ENCODE measurements at places on chromosomes 7 and 10. TPM values are rescaled to one million over a fixed set of nuclear protein-coding genes. Genes with fewer than 3 reads are reported as not detected.

Gene FIGNL1
- 36.1 TPM for total RNA-seq

Gene EGFR
- total RNA-seq: 75.5 TPM

Gene UCN3
- total RNA-seq: not detected

Gene INHBA
- total RNA-seq: 18.2 TPM

Gene GPR15LG
- not detected for total RNA-seq

Gene CYP3A7
- 0.55 TPM for total RNA-seq

Gene SUN1
- 232 TPM for total RNA-seq

Gene MUC3A
- under 0.01 TPM for total RNA-seq

Gene GIMAP8
- under 0.01 TPM for total RNA-seq

Gene ODAD2
- 3.5 TPM for total RNA-seq

Gene NOS3
- 3.3 TPM for total RNA-seq

Gene FKBP9
- 215 TPM for total RNA-seq

Gene CFAP69
- 4.4 TPM for total RNA-seq

Gene GRID2IP
- not detected for total RNA-seq

Gene CD36
- 2.6 TPM for total RNA-seq

Gene PDSS1
- total RNA-seq: 10.5 TPM

Gene TSPAN15
- 1.2 TPM for total RNA-seq

Gene HYAL4
- total RNA-seq: not detected

Gene DOCK1
- total RNA-seq: 85.2 TPM

Gene SMO
- 29.2 TPM for total RNA-seq

Gene RELN
- total RNA-seq: 14.9 TPM

Gene TACC2
- 3.5 TPM for total RNA-seq

Gene SPDYE16
- total RNA-seq: 0.12 TPM

Gene CDC14C
- total RNA-seq: not detected

Gene ACHE
- total RNA-seq: 0.25 TPM

Gene FZD1
- 18.7 TPM for total RNA-seq

Gene RPEL1
- under 0.01 TPM for total RNA-seq

Gene TRIM50
- not detected for total RNA-seq

Gene TCTN3
- total RNA-seq: 27.9 TPM

Gene FLNC
- total RNA-seq: 286 TPM

Gene VPS37D
- 9.2 TPM for total RNA-seq

Gene TMEM213
- total RNA-seq: not detected

Gene FEZF1
- not detected for total RNA-seq

Gene LIPN
- not detected for total RNA-seq

Gene EN2
- not detected for total RNA-seq

Gene UPK3BL1
- total RNA-seq: 9.4 TPM

Gene TNS3
- 38.6 TPM for total RNA-seq

Gene PLXDC2
- 6.9 TPM for total RNA-seq

Gene LLCFC1
- not detected for total RNA-seq

Gene VSTM4
- total RNA-seq: 1.1 TPM

Gene FAM241B
- total RNA-seq: 0.87 TPM

Gene FAM20C
- total RNA-seq: 35.9 TPM

Gene ICA1
- 1.3 TPM for total RNA-seq

Gene GPR158
- under 0.01 TPM for total RNA-seq

All from uterine smooth muscle cell (primary cell).